NCI-H1417 treated with DMSO at 0.1 percent for 48 hours (cell line): ENCODE measurements at places on chromosomes 16 and 17.

DNA sequence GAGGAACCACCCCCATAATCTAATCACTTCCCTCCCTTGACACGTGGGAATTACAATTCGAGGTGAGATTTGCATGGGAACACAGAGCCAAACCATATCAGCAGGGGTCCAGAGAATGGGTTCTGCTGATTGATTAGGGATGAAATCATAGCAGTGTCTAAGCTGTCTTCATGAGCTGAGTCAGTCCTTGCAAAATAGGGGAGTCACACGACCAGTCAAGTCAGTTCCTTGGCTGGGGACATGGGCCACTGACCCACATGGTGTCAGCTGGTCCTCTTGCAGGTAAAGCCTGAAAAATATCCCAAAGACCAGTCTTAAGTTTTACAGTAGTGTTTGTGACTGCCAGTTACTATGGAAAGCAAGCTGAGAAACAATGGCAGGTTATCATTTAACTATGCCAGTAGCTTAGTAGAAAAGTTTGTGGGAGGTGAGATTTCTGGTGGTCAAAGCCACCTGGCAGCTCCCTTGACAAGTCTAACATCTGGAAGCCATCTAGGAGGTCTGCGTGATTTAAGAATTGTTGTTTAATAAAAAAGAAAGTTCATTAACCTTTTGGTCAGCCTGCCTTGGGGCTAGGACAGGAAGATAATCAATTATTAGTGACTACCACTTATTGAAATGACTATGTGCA is 15.7 kb upstream of the ATF7IP2 start:
- no peak for DNase-seq

DNA sequence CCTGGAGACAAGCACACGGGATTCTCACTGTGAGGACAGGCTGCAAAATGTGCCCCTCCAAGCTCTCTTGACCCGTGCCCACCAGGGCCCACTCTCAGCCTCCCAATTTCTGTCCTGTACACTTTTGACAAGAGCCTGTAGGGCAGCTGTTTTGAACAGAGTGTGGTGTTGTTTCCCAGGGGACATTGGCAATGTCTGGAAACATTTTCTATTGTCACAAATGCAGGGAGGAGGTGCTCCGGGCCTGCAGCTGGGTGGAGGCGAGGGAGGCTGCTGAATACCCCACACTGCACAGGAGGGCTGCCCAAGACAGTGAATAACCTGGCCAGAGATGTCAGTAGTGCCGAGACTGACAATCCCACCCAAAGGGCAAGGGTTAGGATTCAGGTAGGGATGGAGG is 10.5 kb downstream of the CEP295NL start:
- DNase-seq = no peak

GRCh38 chr16:84717484-84717883 is 17.7 kb downstream of the USP10 start:
- no peak for DNase-seq

GRCh38 chr16:88734361-88734728 is 28.0 kb downstream of the CTU2 start:
- DNase-seq = no peak

GRCh38 chr17:66920435-66920834 is 44.1 kb upstream of the CACNG4 start:
- no peak for DNase-seq

DNA sequence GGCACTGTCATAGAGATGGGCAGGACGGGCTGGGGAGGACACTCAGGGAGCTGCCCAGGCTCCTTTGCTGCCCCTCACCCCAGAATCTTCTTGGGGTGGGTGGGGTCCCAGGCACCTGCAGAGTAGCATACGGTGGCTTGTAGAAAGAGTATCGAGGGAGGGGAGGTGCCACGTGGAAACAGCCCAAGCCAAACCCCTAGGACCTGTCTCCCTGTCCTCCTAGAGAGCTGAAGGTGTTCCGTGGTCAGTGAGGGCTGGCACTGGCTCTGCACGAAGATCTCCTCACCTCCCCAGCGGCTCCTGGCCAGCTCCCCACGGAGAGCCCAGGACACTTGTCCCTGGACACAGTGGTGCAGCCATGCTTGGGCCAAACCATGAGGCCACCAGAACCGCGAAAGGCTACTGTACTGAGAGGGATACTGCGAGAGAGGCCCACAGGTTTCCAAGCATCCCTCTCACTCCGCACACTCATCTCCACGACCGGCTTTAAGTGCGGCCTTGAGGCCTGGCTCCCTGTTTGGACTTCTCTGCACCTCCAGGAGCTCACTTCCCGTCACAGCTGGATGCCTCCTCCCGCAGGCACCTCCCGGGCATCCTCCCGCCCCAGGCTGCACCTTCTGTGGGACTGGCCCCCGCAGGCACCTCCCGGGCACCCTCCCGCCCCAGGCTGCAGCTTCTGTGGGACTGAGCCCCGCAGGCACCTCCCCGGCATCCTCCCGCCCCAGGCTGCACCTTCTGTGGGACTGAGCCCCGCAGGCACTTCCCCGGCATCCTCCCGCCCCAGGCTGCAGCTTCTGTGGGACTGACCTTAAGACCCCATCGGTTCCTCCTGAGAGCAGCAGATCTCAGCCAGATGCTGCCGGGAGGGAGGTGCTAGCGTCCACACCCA is 2.0 kb upstream of the MAFG start:
- no peak for DNase-seq

DNA sequence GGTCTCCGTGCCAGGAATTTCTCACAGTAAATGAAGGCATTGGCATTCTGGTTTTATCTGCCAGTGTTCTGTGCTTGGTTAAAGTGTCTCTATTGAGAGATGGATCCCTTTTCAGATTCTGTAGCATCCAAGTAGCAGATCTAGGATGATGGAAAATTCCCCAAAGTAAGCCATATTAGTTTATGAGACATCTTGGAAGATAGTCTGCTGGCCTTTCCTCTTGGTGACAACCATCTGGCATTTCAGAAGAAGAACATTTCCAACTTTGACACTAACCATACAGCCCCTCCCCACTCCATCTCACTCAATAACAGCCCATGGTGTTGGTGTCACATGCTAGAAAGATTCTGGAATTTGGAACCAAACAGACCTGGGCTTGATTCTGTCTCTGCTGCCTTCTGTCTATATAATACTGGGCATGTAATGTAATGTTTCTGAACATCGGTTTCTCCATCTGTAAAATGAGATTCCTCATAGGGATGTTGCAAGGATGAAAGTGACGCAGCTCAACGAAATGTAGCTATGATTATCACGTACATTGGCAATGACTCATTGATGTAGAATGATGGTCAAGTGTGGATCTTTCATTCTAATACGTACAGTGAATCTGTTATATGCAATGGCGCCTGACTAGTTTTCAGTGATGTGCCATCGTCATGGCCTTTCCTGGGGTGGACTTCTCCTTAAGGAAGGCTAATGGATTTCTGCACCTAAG is 32.6 kb upstream of the PIRT start:
- DNase-seq = no peak

DNA sequence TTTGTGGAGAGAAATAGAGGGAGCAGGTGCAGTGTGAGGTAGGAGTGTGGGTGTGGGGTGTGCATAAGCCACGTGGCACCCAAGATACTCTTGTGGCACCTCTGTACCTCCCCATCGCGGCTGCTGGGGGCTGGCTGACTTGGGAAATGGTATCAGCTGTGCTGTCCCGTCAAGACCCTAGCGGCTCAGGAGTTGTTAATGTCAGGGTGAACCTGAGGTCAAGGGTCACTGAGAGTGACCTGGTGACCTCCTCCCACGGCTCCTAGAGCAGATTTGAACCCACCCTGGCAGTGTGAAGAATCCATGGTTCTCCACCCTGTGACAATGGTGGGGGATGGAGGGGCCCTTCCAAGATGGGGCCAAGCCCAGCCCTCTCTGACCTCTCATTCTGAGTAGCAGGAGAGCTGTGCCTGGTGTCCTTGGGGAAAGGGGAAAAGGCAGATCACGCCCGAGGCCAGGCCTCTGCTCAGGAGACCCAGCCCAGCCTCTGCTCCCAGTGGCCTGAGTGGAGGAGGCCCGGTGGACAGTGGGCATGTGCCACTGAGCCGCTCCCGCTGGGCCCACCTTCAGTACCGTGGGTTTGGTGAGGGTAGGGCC is 3.0 kb upstream of the WFIKKN2 start:
- DNase-seq = no peak

DNA sequence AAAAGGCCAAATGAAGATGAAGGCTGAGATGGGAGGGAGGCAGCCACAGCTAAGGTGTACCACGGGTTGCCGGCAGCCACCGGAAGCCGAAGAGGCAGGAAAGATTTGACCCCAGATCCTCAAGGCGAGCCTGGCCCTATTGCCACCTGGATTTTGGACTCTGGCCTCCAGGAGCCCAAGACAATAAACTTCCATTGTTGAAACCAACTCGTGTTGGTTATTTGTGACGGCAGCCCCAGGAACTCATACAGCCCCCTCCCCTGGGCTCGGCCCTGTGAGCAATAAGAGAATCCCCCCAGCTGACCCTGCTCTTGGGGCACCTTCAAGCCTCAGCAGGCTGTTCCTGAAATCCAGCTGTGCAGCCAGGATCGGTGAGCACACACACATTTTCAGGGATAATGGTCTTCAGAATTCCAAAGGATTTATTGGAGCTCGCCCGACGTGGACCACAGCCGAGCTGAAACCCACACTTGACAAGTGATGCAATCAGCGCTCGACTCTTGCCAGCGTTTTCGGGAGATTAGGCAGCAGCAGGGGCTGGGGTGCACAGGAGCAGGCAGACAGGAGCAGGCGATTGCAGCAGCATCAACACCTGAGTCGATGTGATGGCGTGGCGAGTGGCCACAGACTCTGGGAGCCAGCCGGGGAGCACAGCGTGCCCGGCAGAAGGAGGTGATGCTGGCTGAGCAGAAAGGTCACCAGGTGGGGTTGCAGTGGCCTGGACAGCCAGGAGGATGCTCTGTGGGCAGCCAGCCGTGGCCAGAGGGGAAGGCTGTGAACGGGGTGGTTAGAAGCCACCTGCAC is 22.4 kb upstream of the CBX4 start:
- DNase-seq = no peak

DNA sequence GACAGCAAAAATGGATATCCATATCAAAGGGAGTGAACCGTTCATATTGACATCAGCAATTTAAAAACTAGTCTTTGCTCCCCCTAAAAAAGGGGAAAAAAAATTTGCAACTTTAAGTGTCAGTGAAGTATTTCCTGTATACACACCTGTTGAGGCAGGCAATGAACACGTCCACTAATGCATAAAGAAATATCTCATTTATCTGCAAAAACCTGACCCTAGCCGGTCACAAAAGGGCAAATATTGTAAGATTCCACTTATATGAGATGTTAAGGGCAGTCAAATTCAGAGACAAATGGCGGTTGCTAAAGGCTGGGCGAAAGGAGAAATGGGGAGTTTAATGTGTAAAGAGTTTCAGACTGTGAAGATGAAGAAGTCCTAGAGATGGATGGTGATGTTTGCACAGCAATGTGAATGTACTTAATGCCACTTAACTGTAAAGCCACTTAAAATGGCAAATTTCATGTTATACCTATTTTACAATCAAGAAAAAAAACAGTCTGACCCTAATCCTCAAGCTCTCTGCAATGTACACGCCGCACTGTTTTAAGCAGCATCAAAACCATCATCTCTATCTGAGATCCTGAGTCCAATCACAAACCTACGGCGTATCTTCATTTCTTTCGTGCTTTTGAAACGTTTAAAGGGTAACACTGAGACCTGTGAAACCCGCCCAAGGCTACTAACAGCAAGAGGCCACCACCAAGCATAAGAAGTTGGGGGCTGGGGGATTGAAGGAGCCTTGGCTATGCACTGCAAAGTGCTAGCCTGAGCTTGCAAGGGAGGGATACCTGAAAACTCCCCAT is 1.1 kb downstream of the PARN start:
- no peak for DNase-seq

GRCh38 chr17:72887917-72888316 is 204.6 kb downstream of the SLC39A11 start:
- no peak for DNase-seq

DNA sequence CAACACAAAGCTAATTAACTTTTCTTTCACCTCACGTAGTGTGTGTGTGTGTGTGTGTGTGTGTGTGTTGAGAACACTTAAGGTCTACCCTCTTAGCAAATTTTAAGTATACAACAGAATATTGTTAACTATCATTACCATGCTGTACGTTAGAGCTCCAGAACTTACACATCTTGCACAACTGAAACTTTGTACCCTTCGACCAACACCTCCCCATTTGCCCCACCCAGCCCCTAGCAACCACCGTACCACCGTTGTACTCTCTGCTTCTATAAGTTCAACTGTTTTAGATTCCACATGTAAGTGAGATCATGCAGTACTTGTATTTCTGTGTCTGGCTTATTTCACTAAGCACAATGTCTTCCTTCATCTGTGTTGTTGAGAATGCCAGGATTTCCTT is 28.1 kb upstream of the MLYCD start:
- no peak for DNase-seq

DNA sequence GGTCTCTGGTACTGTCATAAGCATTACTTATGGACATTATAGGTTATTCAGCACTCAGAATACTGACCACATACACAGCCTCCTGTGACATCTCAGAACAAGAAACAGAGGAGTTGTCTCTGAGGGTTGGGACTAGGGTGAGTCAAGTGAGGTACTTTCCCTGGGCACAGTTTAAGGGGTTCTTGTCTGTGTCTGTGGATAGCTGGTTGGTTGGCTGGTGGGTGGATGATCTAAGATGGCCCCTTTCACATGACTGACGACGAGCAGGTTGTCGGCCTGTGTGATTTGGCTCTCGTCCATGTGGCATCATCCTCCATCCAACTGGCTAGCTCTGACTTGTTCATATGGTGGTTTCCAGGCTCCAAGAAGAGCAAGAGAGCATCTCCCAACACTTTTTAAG is 163.9 kb downstream of the PRKCB start:
- no peak for DNase-seq

DNA sequence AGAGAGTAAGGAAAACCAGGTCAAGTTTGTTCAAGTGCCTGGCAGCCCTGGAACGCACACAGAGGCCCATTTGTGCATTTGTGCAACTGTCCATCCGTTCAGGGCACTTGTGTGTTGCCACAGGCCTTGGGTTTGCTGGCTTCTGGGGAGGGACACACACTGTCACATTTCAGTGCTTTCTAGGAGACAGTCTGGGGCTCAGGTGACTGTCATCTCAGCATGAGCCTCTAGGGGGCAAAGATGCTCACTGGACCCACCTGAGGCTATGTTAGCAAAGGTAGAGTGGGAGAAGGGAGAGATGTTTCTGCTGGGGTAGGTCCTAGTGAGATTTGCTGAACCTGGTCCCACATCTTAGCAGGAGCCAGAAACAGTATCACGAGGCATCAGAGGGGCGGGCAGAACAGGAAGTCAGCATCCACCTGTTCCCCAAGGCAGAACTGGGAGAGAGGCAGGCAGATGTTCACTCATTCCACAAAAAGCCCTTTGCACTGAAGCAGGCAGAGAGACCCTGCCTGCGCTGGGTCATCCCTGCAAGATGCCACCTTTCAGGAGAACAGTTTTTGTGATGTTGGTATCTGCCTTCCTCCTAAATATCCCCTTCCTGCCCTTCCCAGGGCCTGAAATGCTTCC is 48.5 kb downstream of the RAI1 start:
- DNase-seq = peak; percentile 3
